Stimulated activated CD4-positive, alpha-beta T cell treated with anti-CD3 and anti-CD28 coated beads, Interleukin-4, amount 100 ng/mL, for 1 hour (primary cell): ENCODE measurements at places on chromosomes 5 and 9.

- no peak for DNase-seq
Observed at GRCh38 chr9:113465599-113466140, 2.1 kb downstream of the RGS3 start.

GRCh38 chr5:52708463-52708862 is 79.3 kb upstream of the ITGA1 start:
- no peak for DNase-seq

- no peak for DNase-seq
Observed at GRCh38 chr9:82554381-82554780, 508.6 kb downstream of the RASEF start.

- DNase-seq, result no peak
Observed at GRCh38 chr9:116883676-116884075, 196.6 kb downstream of the TRIM32 start.

DNA sequence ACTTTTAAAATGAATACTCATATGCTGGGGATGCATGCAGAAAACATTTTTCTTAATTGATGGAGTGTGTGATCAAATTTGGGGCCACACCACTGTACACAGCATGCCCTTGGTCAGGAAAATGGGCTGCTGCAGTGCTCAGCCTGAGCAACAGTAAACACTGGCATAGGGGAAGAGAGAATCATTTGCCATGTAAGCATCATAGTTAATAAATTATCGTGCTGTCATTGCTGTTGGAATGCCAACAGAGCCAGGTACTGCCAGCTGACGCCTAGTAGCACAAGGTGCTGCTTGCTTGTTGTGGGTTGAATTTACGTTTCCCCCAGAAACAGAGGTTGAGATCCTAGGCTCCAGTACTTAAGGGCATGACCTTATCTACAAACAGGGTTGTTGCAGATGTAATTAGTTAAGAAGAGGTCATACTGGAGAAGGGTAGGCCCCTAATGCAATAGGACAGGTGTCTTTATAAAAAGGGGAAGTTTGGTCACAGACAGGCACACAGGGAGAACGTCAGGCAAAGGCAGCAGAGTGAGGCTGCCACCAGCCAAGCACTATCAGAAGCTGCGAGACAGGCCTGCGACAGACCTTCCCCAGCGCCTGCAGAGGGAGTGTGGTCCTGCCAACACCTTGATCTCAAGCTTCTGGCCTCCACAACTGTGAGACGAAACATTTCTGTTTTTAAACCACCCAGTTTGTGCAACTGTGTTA is 25.3 kb downstream of the DAP start:
- DNase-seq, result no peak

GRCh38 chr9:77455312-77455927 is 192.7 kb downstream of the GNA14 start:
- peak; percentile 28 for DNase-seq
